ENCODE measurements at places on chromosomes 16 and 17.

- peak; percentile 2 for DNase-seq
Measured at GRCh38 chr16:13168091-13168572, 266.7 kb downstream of the SHISA9 start.

- no peak for DNase-seq
Measured at GRCh38 chr16:54509456-54509855, 222.9 kb upstream of the IRX3 start.

GRCh38 chr17:79504181-79504605 lies 106.7 kb downstream of the RBFOX3 start:
- peak; percentile 34 for DNase-seq

- DNase-seq = no peak
Measured at GRCh38 chr16:70561623-70562022, 38.0 kb downstream of the SF3B3 start.

- DNase-seq = no peak
Measured at GRCh38 chr16:75248142-75248535, 3.3 kb downstream of the BCAR1 start.

- DNase-seq = no peak
Measured at GRCh38 chr17:72101526-72101925, 19.3 kb upstream of the SOX9 start.

DNA sequence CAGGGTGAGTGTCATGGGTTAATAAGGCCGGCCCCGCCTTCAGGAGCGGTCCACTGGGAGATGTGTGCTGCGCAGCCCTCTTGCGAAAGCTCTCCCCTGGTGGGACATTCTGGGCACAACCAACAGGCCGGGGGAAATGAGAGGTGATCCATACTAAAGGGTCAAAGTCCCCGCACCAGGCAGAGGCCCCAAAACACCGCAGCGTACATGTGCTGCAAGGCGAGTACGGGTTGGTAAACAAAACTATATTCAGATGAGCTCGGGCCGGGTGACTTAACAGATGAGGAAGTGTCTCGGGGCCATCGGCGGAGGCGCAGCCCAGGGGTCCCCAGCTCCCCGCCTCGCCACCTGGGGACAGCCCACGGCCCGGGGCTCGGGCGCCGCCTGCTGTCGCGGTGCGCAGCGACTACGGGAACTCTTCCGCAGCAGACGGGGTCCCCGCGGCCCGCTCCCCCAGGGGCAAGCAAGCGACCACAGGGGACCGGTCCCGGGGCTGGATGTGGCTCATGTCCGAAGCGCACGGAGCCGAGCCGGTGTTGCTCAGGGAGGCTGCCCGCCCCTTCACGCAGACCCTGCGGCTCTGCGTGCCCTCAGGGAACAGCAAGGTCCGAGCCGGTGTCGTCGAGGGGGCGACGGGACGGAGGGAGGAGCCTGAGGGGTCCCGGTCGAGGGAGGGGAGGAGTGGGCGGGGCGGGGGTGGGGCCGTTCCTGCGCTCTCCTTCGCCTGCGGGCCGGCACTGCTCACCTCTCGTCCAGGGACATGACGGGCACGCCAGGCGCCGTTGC lies at the start of gene RAB37:
TSS of gene RAB37 (plus strand) at position 744 of the 786 bp plus-strand sequence. CDS start at position 761, 17 bp downstream.
- peak; percentile 95 for DNase-seq

GRCh38 chr17:19307521-19307920 lies 55.0 kb downstream of the B9D1 start:
- no peak for DNase-seq

DNA sequence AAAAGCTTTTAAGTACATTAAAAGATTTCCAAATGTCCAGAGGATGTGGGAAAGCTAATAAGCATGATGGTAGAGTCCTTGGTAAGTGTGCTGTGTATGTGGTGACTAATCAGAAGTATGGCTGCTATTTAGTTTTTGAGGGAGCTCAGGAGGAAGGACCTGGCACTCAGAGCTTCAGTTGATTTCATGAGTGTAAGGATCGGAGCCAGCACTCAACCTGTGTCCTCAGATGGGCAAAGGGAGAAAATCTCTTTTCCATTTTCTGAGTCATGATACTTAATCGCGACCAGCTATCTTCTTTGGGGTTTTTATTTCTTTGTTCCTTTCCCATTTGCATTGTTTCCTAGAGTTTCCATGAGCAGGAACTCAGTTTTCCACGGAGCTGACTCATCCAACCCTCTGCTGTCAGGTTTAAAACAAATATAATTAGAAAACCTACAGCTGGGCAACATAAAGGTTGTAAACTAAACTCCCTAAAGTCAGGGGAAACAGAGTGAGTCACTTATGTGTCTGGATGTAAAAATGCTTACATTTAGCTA lies 125.4 kb downstream of the MAP2K6 start:
- no peak for DNase-seq

GRCh38 chr17:28796062-28796461 lies 46.5 kb downstream of the FAM222B start:
- DNase-seq = no peak

- DNase-seq = peak; percentile 28
Measured at GRCh38 chr16:74591876-74592650, 14.9 kb downstream of the GLG1 start.

DNA sequence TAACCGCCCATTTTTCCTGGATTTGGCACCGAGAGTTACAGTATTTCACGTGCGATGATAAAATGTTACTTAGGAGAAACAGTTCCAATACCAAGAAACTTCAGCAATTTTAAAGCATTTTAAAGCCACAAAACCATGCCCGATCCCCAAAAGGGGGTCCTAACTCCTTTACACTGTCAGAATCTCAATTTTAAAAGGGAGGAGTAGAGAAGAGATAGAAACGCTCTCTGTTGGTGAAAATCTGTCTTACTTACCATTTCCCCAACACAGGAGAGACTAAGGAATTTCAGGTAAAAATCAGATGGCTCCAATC lies 526 bp upstream of the RNASEK start:
- no peak for DNase-seq

DNA sequence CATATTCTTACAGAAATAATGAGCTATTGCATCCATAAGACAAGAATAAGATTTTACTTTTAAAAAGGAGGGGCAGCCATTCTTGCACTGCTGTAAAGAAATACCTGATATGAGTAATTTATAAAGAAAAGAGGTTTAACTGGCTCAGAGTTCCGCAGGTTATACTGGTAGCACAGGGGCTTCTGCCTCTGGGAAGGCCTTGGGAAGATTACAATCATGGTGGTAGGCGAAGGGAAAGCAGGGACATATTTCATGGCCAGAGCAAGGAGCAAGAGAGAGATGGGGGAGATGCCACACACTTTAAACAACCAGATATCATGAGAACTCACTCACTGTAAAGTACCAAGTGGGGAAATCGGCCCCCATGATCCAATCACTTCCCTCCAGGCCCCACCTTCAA lies 20.9 kb upstream of the CSNK2A2 start:
- no peak for DNase-seq

GRCh38 chr16:3496386-3496785 lies 1.1 kb upstream of the C16orf90 start:
- no peak for DNase-seq

DNA sequence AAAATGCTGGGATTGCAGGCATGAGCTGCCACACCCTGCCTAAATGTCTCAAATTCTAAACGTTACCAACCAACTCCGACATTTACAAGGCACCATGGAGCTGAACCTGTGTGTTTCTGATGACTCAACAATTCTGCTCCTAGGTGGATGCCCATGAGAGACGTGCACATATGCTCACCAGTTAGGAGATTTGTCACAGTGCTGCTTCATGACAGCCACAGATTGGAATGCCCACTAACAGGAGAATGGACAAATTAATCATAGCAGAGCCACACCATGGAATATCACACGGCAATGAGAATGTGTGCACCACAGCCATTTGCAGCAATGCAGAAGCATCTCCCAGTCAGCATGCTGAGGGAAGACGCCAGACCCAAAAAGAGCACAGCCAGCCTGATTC lies 8.0 kb upstream of the KCNG4 start:
- DNase-seq = no peak

DNA sequence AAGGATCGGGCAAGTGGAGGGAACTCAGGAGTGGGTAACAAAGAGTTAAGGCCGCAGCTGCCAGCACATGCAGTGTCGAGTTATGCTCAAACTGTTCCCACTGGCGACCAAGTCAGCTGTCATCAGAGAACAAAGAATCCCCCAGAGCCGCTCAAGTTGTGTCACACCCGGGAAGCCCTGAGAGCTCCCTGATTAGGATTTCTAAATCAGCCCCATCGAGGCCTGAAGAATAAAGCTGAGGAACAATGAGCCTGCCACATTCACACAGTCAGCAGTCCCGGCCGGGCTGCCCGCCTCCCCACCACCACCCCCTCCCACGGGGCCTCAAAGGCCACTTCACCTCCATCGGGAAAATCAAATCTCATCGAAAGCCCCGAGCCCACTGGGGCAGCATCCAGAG lies 84.5 kb downstream of the SOX9 start:
- no peak for DNase-seq

- DNase-seq = no peak
Measured at GRCh38 chr17:32357615-32358014, 7.7 kb downstream of the ZNF207 start.
